ENCODE measurements at places on chromosomes 16 and 17. TPM values are rescaled to one million over a fixed set of nuclear protein-coding genes. Genes with fewer than 3 reads are reported as not detected.

DNA sequence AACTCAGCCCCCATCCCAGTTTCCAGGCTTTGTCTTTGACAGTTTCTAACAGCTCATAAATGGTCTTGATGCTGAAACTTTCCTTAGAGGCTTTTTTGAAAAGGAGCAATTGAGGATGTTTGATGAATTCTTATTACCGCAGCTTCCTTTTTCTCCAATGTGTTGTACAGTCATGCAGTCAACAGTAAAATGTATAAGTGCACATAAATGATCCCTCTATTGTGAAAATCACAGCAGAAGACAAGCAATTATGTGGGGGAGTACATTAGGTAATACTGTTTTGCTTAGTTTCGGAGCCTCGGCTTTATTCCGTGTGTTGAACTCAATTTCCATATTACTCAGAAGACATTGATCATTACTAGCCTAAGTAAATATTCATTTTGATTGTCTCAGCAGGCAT lies 673.7 kb downstream of the CDH8 start:
- no peak for DNase-seq

DNA sequence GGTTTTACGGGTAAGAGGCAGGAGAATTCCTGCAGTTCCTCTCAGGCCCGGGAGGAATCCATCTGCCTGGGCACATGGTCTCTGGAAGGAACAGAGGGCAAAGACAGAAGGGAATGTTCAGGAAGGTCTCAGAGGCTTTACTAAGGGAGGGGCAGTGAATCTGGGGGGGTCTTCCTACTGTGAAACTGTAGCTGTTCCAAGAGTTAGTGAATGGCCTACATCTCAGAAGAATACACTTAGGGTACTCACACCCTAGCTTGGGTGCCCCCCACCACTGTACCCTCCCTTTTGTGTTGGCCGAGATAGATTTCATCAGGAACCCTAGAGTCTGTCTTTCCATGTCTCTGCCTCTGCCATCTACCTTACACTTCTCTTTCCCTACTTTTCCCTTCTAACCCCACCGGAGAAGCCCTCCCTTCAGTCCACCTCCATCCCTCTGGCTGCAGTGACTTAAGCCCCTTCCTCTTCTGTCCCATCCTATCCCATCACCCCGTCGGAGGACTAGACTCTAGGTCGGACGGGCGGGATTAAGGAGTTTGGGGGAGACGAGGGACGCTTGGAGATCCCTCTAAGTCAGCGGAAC lies 316 bp downstream of the DLG4 start:
- DNase-seq = no peak

Gene TMIGD1
- not detected for total RNA-seq

Gene TEKT3
- total RNA-seq = 0.57 TPM

GRCh38 chr16:67147437-67148140 lies 3.2 kb downstream of the B3GNT9 start:
- DNase-seq = no peak

Measured in H9 (cell line).